Pancreas (tissue), 10 donors: ENCODE measurements at places on chromosomes 6 and 20. TPM values are rescaled to one million over a fixed set of nuclear protein-coding genes. Genes with fewer than 3 reads are reported as not detected.

The NOX3 gene
- total RNA-seq, result not detected

The LY86 gene
- total RNA-seq, result 6.1 TPM

The ZSCAN23 gene
- total RNA-seq, result 3.3 TPM

The GLP1R gene
- total RNA-seq, result 4.7 TPM

The DPPA5 gene
- not detected for total RNA-seq

The DSP gene
- total RNA-seq, result 129 TPM

The DEFB124 gene
- not detected for total RNA-seq

The CASS4 gene
- total RNA-seq, result 1.1 TPM

The SMLR1 gene
- total RNA-seq, result 0.12 TPM

The NINL gene
- total RNA-seq, result 5.1 TPM

The C20orf202 gene
- not detected for total RNA-seq

The MTRF1L gene
- 6.5 TPM for total RNA-seq

The GABRR1 gene
- not detected for total RNA-seq

DNA sequence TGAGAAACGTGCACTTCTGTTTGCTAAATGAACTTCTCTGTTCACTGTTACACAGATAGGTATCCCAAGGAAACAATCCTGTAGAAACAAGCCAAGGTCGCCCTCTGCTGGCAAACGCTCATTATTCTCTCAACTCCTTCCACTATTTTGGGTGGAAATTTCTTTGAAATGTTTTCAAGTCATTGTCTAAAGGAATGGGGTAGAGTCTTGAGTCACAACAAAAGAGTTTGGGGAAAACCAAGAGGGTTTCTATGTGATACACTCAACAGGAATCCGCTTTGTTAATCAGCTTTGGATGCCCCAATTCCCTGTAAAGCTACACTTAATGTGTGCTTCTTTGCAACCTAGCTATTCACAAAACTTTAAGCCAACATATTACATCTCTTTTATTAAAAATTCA is 4.6 kb upstream of the RAE1 start:
- DNase-seq, result peak; percentile 76

DNA sequence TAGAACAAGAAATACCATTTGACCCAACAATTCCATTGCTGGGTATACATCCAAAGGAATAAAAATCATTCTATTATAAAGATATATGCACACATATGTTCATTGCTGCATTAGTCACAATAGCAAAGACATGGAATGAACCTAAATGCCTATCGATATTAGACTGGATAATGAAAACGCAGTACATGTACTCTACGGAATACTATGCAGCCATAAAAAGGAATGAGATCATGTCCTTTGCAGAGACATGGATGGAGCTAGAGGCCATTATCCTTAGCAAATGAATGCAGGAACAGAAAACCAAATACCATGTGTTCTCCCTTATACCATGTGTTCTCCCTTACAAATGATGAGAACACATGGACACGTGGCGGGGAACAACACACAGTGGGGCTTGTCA is 190.2 kb downstream of the HACE1 start:
- no peak for DNase-seq

GRCh38 chr20:11982289-11982954 is 64.7 kb downstream of the BTBD3 start:
- DNase-seq, result no peak

- no peak for DNase-seq
These were observed 284.5 kb upstream of the GJE1 start for GRCh38 chr6:141848029-141848890.

- peak; percentile 95 for DNase-seq
These were observed 140.8 kb upstream of the PTPN1 start for GRCh38 chr20:50369225-50370035.

GRCh38 chr20:38645980-38646858 is 44.6 kb downstream of the ARHGAP40 start:
- peak; percentile 82 for DNase-seq

DNA sequence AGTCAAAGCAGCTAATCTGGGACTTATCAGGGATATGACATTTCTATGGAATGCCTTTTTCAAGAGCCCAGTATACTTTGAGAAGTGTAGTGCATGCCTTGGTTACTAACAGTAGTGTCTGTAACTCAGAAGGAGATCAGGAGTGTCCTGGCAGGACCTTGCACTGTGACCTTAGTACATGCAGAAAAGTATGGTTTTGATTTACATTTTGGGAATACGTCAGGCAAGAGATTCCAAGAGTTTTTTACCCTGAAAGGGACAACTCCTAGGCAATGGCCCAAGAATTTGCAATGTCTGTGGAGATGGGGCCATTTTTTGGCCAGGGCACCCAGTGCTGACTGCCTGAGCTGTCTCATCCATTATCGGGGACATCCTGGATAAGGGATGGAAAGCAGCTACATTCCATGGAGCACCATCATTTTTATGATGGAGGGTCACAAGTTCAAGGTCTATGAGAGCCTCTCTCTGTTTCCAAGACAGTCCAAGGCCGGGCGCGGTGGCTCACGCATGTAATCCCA is 80.2 kb downstream of the FAM50B start:
- DNase-seq, result no peak

DNA sequence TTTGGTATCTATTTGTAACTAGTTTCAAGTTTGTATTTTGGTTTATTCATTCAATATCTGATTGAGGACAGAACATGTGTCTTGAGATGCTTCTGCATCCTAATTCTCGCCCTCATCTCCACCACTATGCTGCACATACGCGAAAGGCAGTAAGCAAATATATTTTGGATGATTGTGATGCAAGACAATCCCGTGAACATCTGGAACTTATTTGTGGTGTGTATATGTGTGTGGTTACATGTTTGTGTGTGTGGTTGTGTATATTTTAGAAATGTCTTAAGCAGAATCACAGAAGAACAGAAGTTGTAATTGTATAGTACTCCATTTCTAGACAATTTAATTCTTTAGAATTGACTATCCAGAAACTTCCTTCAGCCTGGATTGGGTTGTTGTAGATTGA is 35.1 kb upstream of the RNF144B start:
- DNase-seq, result no peak

- DNase-seq, result no peak
These were observed 67.8 kb downstream of the SCAND1 start for GRCh38 chr20:35886537-35886936.

DNA sequence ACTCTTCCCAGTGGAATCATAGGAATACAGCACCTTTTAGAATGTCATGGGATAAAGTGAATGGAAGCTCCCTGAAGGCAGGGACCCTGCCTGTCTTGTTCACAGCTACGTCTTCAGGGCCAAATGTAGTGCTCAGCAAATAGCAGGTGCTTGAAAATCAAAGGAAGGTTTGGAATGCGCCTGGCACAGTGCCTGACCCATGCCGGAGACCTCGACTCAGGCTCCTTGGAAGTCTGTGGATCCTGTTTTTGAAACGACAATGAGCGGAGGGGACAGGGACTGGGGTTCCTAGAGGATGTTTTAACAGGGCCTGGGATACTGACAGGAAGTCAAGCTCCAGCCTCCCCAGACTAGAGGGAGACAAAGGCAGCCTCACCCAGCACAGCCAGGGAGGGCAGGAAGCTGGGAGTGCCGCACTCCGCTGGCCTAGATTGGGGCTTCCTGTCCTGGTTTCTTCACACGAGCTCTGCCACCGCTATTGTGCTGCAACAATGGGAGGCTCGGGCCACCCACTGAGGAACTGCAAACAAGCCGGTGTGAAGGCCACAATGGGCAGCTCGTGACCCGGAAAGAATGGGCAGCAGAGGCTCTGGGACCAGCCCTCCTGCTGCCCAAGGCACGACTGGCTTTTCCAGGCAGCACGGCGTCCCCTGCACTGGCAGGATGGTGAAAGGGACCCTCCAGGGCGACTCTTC is 76.7 kb downstream of the PREX1 start:
- no peak for DNase-seq

- no peak for DNase-seq
These were observed 35.1 kb upstream of the MYL9 start for GRCh38 chr20:36506253-36506652.

GRCh38 chr6:2630891-2631571 is 119.7 kb downstream of the MYLK4 start:
- no peak for DNase-seq

- DNase-seq, result no peak
These were observed 24.1 kb downstream of the IL17A start for GRCh38 chr6:52210227-52210626.

- no peak for DNase-seq
These were observed 18.0 kb upstream of the TAF8 start for GRCh38 chr6:42032366-42032765.

GRCh38 chr20:24771542-24772061 is 177.5 kb upstream of the CST7 start:
- DNase-seq, result no peak

GRCh38 chr6:125670568-125670967 is 78.9 kb upstream of the HEY2 start:
- DNase-seq, result no peak

- no peak for DNase-seq
These were observed 25.9 kb downstream of the ELOVL2 start for GRCh38 chr6:11018225-11018624.

GRCh38 chr6:41836660-41837052 is 49.2 kb downstream of the TOMM6 start:
- DNase-seq, result no peak

DNA sequence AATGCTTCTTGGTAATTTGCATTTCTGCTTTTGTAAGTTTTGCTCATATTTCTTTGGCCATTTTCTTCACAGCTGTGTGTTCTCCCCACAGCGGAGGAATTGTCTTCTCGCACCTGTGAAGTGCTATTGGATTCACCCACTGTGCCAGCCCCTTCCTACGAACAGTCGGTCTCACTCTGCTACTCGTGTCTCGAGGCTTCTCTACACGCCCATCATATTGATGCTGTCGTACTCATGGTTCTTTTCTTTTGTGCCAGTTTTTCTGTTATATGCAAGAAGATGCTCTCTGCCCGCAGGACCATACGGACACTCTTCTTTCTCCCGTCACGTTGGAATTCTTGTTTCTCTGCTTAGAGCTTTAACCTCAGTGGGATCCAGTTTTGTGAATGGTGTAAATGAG is 200.3 kb downstream of the DLL1 start:
- no peak for DNase-seq

DNA sequence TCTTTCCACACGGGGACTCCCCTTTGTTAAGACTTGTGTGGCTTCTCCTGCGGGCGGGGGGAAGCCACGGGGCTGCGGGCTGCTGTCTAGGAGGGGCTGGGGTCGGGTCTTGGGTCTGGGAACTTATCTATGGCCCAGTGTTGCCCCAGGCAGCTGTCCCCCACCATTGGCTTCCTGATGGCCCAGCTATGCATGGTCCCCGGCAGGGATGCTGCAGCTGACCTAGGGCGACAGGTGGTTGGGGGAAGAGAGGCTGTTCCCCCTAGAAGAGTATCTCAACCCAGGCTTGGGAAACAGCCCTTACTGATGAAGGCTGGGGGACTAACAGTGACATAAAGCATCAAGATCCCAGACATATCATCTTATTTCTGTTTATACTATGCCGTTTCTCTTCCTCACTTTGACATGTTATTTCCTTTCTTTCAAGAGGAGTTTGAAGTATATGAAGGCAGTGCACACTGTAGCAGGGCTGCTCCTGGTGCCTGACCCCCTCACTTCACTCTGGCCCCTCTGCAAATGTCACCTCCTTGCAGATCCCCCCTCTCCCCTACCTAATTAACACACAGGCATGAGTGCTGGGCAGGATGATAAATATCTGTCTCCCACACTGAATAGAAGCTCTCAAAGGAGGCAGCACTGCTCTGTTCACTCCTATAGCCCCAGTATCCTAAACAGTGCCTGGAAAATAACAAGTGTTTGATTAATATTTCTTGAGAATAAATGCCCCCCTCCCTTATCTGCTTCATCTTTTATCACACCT is 87.0 kb downstream of the HIVEP2 start:
- DNase-seq, result no peak

DNA sequence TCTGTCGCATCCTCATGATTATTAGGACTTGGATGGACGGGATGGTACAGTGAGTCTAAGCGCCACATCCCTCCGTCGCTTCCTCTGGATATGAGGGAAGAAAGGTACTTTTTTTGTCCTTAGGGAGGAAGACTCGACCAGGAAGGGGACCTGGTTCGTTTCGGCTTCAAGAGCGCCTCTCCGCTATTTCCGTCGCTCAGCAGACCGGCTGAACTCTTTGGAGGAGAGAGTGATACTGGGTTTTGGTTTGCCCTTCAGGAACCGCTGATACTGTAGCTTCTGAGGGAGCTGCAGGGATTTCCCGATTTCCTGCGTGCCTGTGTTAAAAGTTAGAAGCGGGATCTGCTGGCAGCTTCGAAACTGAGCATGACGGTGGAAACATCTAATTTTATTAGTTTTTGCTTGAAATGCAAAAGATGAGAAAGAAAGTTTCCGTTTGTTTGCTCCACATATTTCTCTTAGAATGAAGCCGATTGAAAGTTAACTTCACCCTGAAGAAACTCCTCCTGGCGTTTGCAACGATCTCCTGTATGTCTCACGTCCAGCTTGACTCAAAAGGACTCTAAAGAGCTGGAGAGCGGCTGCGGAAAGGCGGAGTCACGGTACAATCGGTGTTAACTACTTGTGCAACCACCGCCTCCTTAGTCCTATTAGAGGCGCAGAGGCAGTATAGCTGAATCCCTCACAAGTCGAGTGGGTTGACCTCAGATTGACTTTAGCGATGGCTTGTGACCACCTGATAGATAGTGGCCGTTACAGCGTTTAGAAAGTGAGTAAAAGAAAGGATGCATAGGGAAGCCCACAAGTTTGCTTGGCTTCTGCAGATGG is 129.4 kb downstream of the TRIM27 start:
- no peak for DNase-seq

GRCh38 chr20:56629464-56630085 is 469 bp downstream of the TFAP2C start:
- DNase-seq, result no peak

DNA sequence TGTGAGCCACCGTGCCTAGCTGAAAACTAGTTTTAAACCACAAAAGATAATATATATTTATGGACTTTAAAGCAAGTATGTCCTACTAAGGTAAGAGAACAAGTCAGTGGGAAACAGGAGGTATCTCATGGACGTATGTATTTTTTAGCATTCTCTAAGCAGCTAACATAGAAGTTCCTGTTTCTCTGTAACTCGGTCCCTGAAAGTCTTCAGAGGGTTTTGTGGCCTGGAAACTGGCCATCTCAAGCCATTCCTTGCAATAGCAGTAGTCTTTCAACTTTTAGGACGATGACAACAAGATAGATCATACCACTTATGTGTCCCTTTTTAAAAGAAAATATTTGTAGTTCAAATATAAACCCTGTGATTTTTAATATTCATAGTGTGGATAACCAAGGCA is 95.6 kb upstream of the RALGAPA2 start:
- DNase-seq, result no peak

DNA sequence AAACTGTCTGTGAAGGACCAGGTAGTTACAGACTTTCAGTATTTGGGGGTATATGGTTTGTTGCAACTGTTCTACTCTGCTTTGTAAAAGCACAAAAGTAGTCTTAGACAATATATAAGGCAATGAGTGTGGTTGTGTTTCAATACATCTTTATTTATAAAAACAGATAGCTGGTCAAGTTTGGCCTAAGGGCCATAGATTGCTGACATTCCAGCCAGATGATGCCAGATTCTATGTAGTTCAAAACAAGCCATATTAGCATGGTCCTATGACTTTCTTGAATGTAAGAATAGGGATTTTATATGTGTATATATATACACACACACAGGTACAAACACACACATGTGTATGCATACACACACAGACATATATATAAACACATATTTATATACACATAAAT is 201.8 kb downstream of the GRIK2 start:
- DNase-seq, result no peak
